Progenitor cell of endocrine pancreas (in vitro differentiated cells): ENCODE measurements at places on chromosomes 2 and 18. TPM values are rescaled to one million over a fixed set of nuclear protein-coding genes. Genes with fewer than 3 reads are reported as not detected.

The CHRNA1 gene
- not detected in 2 replicates for total RNA-seq

GRCh38 chr2:44772669-44773378 is 168.7 kb upstream of the SIX3 start:
- DNase-seq = no peak

- no peak for DNase-seq
Measured at GRCh38 chr18:60534538-60534937, 162.0 kb upstream of the MC4R start.

The TTN gene
- total RNA-seq = 12.2 and 17.3 TPM in 2 replicates

DNA sequence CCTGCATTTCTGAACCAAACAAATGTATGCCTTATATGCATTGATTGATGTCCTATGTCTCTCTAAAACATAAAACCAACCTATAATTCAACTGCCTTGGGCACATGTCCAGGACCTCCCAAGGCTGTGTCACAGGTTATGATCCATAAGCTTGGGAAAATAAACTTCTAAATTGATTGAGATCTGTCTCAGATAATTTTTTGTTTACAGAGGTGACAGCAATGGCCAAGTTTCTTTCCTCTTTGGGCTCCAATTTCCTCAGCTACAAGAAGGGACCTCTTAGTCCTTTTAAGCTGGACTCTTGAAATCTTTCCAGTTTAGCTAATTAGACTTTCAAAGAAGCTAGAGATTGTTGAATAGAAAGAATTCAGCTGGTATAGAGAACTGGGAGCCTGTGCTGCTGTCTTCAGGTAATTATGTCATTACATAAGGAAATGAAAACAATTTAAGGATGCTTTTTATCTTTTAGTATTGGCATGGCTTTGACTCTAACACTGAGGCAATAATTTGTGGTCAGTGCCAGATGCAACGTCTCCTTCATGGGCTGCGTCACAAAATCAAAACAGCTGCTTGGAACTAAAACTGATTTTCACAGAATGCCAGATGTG is 412.1 kb upstream of the TRIB2 start:
- no peak for DNase-seq

The TSPYL6 gene
- total RNA-seq = not detected in 2 replicates

The AQP12B gene
- total RNA-seq = not detected in 2 replicates

DNA sequence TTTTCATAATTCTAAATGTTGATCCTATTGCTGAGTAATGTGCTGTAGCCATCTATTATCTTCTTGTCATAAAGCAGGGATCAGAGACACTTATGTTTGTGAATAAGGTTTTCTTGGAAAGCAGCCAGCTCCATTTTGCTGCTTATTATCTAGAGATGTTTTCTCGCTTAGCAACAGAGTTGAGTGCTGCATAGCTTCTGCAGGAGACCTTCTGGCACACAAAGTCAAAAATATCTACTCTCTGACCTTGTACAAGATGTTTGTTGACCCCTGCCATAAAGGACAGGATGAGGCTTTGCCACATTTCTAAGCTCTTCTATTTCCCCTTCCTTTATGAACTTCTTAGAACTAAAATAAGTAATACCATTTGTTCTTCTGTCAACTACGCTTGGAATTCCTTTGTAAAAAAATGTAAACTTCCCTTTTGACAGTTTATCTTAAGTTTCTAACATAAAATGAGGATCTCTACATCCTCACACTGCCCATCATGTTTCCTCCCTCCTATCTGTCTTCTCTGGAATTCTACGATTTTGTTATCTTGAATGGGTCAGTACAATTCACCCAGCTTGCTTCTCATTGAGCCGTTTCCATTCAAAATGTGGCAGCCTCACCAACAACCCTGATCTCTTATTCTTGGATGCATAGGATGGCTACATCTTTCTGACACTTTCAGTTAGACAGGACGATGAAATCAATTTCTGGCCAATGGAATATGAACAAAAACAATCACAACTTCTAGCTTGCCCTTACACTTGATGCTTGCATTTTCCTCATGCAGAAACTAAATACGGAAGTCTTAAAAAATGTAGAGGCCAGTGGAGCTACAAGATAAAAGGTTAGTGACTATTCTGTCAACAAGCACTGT is 1377.0 kb downstream of the SUCLG1 start:
- DNase-seq = no peak

- DNase-seq = no peak
Measured at GRCh38 chr18:23992941-23993280, 21.6 kb upstream of the TTC39C start.

DNA sequence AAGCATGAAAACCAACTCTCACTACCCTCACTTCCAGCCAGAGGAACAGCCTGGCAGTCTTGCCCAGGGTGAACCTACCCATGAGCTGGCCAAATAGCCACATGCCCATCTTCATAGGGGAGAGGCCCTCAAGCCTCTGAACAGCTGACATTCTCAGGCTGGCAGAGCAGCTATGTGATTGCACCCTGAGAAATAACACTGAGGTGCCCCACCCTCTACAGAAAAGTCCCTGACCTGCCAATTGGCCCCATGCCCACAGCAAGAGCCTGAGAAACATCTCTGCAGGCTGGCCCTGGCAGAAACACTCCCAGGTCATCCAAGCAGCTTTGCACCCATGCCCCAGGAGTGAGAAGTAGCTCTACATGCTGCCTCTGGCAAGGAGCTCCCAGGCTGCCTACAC is 127.4 kb upstream of the OTX1 start:
- DNase-seq = no peak

The CD302 gene
- total RNA-seq = 3.6 and 3.9 TPM in 2 replicates

GRCh38 chr18:13219593-13220159 is 1.1 kb downstream of the LDLRAD4 start:
- DNase-seq = no peak

- DNase-seq = no peak
Measured at GRCh38 chr2:128269063-128269989, 49.3 kb downstream of the HS6ST1 start.

- DNase-seq = no peak
Measured at GRCh38 chr2:239545741-239546392, 145.0 kb upstream of the HDAC4 start.

GRCh38 chr18:63476668-63477067 is at the start of gene SERPINB5:
Gene SERPINB5 (plus strand): TSS chr18:63476958. CDS start chr18:63484429, 7,471 bp downstream.
- no peak for DNase-seq

DNA sequence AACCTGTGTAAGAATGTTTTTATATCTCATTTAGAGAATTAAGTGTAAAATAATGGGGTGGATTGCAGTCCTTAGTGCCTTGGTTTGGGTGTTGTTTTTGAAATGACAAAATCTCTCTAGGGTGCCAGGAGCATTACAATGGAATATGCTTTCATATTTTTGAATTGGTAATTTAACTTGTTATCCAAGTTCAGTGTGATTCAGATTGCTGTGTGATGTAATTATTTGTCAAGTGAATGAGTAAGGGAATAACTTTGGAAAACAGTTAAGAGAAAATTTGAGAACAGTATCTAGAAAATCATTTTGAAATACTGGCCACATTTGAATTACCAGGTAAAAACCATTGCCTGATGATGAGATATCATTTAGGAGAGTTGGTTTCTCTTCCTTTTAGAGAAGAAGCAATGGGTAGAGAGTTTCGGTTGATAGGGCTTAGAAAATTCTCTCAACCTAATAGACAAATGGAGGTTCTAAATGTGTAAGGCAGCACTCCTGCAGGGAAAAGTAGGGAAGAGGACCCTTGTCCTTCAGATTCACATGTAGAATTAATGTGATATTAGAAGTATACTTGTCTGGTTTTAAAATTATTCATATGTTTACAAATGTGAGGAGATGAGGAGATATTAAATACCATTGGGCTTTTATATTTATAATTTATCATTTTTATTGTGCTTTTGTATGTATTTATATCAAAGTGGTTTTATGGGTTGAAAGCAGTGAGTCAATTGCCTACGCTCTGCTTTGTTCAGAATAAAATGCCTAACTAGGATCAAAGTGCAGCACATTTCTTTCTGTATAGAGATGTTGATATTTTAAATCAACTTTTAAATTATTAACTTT is 124.8 kb downstream of the PHLPP1 start:
- DNase-seq = no peak

The SH3RF3 gene
- total RNA-seq = 1.3 and 1.7 TPM in 2 replicates

GRCh38 chr2:171952748-171953147 is 30.5 kb downstream of the HAT1 start:
- DNase-seq = no peak

The XIRP2 gene
- 0.12 and 0.13 TPM in 2 replicates for total RNA-seq

The KCNS3 gene
- total RNA-seq = 7.4 and 8.2 TPM in 2 replicates

- DNase-seq = peak; percentile 66
Measured at GRCh38 chr2:96832754-96833507, 10.9 kb downstream of the ANKRD23 start.
